G401 (cell line): ENCODE measurements at places on chromosomes 7 and 10.

DNA sequence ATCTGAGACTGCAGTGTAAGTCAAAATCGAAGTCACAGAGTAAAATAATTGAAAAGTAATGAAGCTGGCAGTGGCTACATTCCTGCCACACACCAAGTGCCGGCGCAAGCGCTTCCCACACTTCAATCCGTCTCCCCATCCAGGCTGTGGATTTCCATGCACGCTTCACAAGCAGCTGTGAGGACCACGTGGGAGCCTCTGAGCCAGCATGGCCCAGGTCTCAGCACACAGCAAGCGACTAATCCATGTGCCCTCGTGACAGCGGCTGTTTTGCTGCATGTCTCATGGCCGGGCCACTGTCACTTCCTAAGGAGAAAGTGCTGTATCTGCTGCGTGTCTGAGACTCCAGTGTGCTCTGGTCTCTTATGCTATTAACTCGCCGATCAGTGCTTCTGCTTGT lies 566.9 kb downstream of the DNAJB6 start:
- no peak for DNase-seq

- DNase-seq: no peak
Measured at GRCh38 chr10:24902400-24902728, 50.0 kb downstream of the PRTFDC1 start.

DNA sequence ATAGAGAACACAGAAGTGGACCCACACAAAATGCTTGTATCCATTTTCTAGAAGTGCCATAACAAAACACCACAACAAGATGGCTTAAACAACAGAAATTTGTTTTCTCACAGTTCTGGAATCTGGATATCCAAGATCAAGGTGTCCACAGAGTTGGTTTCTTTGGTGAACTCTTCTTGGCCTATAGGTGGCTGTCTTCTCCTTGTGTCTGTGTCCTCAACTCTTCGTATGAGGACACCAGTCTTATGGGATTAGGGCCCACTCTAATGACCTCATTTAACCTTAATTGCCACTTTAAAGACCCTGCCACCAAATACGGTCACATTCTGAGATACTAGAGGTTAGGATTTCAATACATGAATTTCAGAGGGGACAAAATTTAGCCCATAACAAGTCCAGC lies 30.8 kb upstream of the C10orf71 start:
- DNase-seq: no peak

DNA sequence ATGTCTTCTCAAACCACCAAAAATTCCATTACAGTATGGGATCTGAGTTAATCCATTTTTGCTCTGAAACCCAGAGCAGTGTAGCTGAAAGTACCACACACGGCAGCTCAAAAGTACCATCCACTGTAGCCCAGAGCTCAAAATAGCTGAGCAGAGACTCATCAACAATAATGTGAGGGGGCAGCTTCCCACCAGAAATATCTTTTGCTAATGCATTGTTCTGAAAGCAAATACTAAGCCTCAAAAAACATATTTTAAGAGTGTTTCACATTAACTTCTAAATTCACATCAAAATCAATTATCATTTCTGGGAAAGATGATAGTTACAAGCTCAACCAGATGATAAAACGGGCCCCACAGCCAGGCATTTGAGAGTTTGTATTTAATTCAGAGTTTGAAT lies 73.7 kb downstream of the ABLIM1 start:
- no peak for DNase-seq

- no peak for DNase-seq
Measured at GRCh38 chr7:141999058-141999623, 3.5 kb downstream of the MGAM start.

DNA sequence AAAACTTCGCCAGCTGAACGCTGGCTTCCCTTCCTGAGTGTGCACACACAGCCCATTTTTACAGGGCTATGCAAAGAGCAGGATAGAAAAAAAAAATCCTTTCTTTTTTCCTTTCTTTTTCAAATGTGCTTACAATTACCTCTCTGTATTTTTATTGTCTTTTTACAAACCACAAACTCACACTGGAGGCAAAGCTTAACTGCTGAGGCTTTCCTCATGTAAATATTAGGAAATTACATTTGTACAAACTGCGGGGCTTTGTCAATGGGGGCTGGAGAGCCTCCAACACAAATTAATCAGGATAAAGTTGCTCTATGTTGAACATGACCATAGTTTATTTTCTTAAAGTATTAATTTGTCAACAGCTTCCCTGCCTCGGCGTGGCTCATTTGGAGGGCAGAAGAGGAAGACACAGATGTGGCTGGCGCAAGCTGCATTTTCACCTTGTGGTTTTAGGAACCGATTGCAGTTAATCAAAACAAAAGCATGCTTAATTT lies 411.7 kb upstream of the MKI67 start:
- DNase-seq: no peak

- no peak for DNase-seq
Measured at GRCh38 chr7:30315589-30315988, 31.2 kb downstream of the ZNRF2 start.

DNA sequence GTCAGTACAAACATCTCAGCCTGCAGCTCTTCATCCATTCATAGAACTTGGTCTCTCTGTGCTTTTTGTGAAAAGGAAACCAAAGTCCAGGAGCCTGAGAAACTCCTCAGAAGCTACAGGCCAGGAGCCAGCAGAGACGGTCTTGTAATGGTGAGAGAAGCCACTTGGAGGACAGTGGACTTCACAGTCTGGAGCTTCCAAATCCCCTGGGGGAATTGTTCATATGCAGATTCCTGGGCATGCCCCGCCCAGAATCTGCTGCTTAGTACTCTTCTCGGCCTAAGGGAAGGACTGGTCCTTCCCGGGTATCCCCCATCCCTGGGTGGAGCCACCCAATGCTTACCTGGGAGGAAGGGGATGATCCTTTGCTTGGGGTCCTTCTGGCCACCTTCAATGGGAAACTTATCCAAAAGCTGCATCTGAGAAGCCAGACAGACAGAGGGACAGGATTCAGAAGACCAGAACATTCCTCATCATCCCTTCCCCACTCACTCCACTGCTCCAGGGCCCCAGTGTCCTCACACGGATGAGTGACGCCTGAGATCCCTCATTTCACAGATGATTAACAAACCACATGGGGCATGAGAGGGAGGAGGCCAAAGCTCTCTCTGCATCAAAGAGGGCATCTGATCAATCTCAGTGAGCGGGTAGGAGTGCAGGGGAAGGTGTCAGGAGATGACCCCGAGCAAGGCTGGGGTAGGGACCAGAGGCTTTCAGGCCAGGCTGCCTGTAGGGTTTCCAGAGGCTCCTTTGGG lies 88.4 kb downstream of the SH3PXD2A start:
- DNase-seq: no peak

GRCh38 chr7:28298870-28299518 lies 113.3 kb upstream of the CREB5 start:
- DNase-seq: peak; percentile 80

DNA sequence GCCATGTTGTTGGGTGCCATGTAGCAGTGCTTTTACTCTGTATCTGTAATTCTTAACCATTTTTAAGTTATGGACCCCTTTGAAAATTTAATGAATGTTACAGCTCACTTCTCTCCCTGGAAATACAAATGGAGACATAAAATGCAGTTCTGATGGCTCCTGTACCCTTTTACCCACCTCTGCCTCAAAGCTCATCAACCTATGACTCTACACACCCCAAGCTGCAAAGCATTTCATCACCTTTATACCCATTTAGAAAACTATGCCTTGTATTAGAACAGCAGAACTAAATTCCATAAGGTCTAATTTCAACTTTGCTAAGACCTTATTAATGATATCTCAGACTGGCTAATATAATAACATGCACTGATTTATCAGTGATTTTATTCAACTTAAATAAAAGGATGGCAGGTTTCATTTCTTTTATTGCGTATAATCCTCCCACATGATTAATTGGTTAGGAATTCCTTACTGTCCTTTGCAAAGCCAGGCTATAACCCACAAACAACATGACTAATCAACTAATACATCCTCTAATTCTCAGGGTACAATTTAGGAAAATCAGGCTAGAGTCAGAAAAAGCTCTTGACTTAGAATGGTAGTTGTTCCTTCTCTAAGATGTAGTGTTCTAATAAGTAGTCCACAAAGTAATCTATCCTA lies 68.1 kb downstream of the CPEB3 start:
- no peak for DNase-seq

GRCh38 chr7:155576900-155577508 lies 30.6 kb upstream of the CNPY1 start:
- no peak for DNase-seq

DNA sequence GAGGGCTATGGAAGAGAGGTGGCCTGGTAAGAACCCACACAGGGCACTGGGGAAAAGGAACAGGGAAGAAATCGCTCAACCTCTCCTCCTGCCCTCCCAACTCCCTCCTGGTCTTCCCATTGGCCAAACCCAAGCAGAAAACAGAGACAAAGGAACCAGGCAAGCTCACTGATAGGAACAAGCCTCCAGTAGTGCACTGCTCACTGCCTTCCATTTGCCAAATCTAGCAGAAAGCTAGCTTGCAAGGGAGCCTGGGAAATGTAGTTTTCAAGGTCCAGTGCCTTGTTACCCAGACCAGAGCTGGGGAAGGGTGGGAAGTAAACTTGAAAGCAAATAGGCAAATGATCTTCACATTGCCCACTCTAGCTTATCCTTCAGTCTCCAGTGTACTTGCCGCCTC lies 556.1 kb upstream of the AUTS2 start:
- no peak for DNase-seq

DNA sequence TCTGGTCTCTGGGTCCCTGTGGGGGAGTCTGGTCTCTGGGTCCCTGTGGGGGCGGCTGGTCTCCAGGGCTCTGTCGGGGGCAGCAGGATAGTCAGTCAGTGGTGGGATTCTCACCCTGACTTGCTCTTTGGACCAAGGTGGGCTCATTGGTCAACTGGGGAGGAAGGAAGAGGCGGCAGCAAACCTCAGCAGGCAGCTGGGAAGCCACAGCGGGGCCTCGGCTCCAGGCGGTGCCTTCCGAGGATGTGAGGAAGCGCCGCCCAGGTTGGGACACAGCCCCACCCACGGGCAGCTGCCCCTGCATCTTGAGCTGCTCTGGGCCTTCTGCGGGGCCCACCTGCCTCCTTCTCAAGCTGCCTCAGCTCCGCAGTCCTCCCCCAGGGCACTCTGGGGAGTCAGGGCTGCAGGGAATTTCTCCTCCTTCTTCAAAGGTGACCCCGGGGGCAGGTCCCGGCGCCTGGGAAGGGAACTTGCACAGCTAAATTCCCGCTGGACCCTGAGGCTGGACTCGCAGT lies 20.4 kb upstream of the KNDC1 start:
- DNase-seq: no peak

GRCh38 chr7:81990395-81990794 lies 220.5 kb upstream of the HGF start:
- no peak for DNase-seq

- no peak for DNase-seq
Measured at GRCh38 chr7:80039251-80039884, 95.3 kb upstream of the GNAI1 start.

- peak; percentile 68 for DNase-seq
Measured at GRCh38 chr7:98879198-98879978, 1.1 kb downstream of the TRRAP start.

DNA sequence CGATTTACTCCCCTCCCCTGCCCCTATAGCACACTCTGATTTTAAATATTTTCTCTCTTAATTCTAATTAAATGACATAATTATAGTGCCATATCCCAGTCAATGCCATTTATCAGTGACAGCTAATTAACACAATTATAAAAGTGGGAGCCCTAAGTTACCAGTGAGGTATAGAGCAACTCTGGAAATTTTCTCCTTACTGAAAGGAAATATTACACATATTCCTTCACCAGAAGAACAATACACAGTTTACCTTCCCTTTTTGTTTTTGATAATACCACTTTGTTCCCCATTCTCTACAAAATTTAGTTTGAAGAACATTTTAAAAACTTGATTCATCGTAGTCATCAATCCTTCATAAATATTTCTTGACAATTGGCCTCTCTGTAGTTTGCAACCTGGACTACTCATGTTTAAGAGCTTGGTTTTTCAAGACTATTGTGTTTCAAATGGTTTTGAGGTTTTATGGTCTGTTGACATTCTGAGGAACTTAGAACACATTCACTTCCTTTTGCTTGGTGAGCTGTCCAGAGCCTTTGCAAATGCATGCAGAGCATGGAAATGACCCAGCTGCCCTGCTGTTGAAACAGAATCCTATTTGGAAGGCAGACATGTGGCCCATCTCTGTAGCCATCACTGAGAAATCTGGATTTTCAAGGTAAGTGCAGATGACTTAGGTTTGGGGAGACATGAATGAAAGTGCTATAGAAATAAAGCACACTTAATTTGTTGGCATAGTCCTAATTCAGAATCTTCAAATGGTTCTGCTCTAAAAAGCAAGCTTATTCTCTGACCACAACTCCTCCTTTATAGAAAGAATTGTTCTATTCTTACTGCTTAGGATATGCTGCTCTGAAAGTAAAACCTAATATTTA lies at the start of gene GPR141:
TSS of gene GPR141 (plus strand) at position 521 of the 875 bp plus-strand sequence. CDS start 56,628 bp downstream, outside the sequence.
- no peak for DNase-seq

DNA sequence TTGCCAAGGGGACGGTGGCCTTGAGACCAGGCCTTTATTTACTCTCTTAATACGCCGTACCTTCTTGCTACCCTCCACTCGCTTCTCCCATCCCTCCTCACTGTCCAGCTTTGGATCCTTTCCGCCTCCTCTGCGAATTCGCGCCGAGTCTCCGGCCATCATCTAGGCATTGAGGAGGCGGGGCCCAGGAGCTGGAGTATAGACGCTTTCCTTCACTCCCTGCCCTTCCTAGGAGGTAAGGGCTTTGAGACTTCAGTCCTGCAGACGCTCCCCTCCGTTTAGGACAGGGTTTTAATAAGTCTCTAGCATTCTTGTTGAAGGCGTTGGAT lies 538 bp downstream of the TFAM start:
- DNase-seq: no peak
